ENCODE measurements at places on chromosomes 11 and 22.

DNA sequence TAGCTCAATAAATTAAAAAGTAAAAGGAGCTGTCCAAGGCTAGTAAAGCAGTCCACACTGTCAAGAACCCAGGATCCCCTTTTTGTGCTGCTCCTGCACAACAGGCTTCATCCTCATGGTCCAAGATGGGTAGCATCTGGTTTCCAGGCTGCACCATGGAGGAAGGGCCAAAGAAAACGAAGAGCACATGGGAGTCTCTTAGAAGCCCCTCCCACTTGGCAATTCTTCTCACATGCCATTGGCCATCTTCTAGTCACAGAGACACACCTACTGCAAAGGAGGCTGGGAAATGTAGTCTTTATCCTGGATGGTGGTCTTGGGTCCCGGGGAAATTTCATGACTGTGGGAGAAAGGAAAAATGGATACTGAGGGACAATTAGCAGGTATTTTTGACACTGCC, 37.8 kb downstream of the PRR5L start:
- no peak for DNase-seq

DNA sequence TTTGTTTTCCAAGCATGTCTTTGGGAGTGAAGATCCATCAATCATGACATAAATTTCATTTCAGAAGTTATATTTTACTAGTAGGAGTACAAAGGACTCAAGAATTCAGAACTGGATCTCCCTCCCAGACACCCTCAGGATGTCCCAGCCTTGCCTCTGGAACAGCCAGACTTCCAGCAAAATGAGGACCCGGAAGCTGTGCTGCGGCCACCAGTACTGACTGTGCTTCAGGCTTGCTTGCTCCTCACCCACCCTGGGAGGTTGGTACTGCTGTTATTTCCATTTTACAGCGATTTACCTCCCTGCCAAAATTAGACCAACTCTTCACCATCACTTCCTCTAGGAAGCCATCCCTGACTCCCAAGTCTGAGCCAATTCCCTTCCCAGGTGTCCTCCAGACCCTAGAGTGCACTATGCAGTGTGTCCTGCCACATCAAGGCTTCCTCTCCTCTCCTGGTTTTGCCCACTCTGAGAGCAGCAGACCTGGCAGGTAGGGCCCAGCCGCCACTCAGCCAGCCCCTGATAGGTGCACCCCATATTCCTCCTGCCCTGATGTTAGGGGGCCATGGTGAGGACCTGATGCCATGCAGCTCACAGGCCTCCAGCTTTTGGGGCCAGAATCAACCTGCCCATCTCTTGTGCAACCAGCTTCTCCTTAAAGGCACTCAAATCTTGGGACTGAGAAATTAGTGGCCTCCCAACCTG, 47.3 kb upstream of the WNT7B start:
- no peak for DNase-seq

GRCh38 chr11:33773404-33773986, 825 bp downstream of the FBXO3 start:
- no peak for DNase-seq

- DNase-seq = no peak
These were observed 11.7 kb upstream of the MPEG1 start for GRCh38 chr11:59224351-59224928.

DNA sequence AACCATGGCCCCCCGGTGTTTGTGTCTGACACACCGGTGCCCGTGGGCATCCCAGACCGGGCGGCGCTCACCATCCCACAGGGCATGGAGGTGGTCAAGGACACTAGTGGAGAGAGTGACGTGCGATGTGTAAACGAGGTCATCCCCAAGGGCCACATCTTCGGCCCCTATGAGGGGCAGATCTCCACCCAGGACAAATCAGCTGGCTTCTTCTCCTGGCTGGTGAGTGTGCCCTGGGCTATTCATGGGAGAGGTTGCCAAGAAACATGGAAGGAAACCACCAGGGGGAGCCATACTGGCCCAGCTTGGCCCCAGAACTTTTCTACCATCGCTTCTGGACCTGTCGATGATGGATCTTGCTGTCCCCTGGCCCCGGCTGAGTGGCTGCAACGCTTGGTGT, 36.5 kb downstream of the PRDM11 start:
- DNase-seq = no peak

GRCh38 chr11:118924591-118925585, 838 bp downstream of the BCL9L start:
- no peak for DNase-seq

- no peak for DNase-seq
These were observed 755.2 kb upstream of the RAG2 start for GRCh38 chr11:37353192-37353591.

DNA sequence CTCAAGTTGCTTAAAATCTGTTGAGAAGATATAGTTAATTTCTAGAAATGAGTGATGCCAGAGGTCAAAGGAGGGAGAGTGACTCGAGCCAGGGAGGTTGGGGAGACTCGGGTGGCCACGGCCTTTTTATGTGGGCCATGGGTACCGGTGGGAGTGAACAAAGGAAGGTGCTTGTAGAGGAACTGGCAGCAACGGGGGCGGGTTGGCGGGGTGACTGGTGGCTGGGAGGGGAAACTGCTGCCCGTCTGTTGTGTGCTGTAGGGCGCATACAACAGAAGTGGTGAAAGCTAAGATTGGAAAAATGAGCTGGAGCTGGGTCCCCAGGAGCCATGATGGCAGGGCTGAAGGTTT, 5.4 kb downstream of the DAGLA start:
- no peak for DNase-seq

GRCh38 chr11:24963852-24964251, 467.0 kb downstream of the LUZP2 start:
- no peak for DNase-seq

DNA sequence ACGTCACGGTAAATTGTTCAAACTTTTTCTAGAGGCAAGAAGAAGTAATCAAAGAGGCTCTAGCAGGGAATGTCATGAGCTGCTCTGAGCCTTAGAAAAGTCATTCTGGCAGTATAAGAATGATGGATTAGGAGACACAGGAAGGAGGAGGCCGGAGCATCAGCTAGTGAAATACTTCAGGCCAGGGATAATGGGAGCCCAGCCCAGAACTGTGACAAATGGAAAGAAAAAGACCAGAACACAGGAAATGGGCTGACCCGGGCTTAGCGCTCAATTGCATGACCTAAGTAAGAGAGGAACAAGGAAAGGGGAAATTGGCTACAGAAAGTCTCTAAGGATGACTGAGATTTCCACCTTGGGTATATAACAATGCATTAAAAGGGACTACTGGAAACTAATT, 108.6 kb downstream of the LARGE1 start:
- DNase-seq = no peak

DNA sequence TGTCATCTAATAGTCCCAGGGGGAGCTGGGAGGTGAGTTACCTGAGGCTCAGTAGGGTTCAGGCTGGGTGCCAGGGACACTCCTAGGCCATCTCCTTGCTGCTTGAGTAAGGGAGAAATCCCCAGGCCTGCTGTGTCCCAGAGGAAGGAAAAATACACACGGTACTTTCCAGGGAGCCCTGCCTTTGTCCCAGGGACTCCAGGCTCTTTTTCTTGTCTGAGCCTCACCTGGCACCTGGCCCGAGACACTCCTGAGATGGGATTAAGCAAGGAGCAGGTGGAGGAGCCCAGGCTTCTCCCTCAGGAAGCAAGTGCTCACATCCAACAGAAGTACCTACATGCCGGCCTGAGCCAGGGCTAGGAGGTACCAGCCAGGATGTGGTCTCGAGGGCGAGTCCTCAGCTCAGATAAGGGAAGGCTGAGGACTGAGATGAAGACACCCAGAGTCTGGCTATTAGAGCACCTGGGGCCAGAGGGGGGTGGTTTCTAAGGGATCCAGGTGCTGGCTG, 899 bp upstream of the KLHDC7B start:
- no peak for DNase-seq

DNA sequence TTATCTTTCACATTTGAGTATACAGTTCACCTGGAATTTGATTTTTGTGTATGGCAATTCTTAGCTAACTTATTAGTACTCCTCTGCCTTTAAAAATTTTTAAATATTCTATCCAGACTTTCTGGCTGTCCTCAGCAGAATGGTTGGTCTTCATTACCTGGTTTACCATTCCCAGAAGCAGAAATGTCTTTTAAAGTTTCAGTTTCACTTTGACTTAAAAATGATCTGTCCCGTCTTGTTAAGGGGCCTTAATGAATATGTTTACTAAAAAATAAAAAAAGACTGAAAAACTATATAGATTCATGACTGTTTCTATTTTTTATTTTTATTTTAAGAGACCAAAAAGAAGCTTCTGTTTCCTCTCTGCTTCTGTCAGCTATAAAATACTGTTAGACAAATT, 70.5 kb upstream of the TNRC6B start:
- DNase-seq = no peak

- DNase-seq = no peak
These were observed 5.4 kb downstream of the PLA2G6 start for GRCh38 chr22:38176170-38176741.

DNA sequence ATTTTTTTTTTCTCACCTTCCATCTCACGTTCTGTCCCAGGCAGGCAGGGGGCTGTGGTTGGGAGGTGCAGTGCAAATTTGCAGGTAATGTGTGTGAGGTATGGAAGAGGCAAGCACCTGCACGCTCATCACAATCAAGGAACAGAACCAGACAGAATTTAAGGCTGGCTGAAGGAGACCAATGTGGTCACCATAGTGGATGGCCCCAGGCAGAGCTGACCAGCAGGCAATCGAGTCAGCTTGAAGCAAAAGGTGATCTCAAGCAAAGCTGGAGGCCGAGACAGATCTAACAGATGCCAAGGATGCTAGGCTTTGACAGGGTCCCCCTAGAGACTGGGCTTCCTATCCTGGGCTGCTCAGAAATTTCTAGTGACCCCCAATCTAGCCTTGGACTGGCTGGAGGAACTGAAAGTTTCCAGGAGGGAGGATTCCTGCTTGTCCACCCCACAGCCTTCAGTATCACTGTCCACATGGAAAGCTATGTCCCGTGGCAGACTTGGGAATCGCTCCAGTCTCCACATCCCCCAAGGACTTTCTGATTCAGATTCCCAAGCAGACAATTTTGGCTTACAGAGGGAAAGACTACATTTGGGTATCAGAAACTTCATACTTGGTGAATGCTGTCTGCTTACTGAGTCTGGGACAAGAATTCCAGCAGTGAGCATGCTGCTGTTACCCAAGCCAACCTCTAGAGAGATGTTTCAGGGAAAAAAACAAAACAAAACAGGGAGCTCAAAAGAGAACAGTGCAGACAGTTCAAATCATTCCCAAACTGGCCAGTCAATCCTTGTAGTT, 9.0 kb upstream of the MICAL3 start:
- DNase-seq = no peak

GRCh38 chr11:26188554-26188953, 143.4 kb upstream of the ANO3 start:
- DNase-seq = no peak

DNA sequence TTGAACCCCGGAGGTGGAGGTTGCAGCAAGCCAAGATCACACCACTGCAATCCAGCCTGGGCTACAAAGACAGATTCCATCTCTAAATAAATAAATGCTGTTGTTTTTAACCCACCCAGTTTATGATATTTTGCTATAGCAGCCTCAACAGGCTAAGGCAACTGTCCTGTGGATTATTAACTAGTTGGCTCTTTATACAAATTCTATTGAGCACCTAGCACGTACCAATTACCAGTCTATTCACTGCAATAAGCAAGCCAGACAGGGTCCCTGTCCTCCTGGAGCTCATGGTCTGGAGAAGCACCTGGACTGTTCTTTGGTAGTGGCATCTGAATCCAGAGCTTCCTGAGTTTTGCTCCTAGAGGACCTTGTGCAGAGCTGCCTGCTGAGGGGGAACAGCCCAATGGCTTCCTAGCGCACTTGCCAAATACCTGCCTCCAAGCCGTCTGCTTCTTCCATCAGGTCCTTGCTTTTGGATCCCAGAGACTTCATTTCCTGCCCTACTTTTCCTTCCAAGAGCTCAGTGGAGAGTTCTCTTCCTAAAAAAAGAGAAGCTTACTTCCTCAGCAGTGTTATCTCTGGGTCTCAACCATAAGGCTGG, 49.9 kb upstream of the MICAL2 start:
- DNase-seq = no peak

- no peak for DNase-seq
These were observed 58.2 kb downstream of the RBX1 start for GRCh38 chr22:41009222-41009948.

- no peak for DNase-seq
These were observed 20.9 kb upstream of the TMEM191C start for GRCh38 chr22:21446128-21446826.

DNA sequence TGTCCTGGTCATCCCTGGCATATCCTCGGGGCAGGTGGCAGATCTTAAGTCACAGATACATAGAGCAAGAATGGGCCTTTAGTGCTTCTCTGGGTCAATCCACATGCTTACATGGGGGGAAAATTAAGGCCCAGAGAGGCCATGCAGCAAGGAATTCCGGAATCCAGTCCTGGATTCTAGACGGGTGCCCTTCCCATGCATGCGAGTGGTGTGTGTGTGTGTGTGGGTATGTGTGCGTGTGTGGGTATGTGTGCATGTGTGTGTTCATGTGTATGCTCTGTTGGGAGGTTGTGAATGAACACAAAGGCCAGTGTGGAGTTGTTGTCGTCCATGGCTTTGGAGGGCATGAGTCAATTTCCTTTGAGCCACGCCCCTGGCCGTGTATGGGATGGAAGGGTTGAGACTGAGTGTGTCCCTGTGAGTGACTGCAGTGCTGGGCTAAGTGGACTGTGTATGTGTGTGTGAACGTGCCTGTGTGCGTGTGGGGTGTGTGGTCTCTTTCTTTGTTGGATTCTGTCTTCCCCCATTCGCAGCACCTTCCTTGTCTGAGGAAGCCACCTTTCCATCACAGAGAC, 33.4 kb upstream of the EIF3D start:
- no peak for DNase-seq

- DNase-seq = no peak
These were observed 4.3 kb upstream of the CHID1 start for GRCh38 chr11:914747-915501.

DNA sequence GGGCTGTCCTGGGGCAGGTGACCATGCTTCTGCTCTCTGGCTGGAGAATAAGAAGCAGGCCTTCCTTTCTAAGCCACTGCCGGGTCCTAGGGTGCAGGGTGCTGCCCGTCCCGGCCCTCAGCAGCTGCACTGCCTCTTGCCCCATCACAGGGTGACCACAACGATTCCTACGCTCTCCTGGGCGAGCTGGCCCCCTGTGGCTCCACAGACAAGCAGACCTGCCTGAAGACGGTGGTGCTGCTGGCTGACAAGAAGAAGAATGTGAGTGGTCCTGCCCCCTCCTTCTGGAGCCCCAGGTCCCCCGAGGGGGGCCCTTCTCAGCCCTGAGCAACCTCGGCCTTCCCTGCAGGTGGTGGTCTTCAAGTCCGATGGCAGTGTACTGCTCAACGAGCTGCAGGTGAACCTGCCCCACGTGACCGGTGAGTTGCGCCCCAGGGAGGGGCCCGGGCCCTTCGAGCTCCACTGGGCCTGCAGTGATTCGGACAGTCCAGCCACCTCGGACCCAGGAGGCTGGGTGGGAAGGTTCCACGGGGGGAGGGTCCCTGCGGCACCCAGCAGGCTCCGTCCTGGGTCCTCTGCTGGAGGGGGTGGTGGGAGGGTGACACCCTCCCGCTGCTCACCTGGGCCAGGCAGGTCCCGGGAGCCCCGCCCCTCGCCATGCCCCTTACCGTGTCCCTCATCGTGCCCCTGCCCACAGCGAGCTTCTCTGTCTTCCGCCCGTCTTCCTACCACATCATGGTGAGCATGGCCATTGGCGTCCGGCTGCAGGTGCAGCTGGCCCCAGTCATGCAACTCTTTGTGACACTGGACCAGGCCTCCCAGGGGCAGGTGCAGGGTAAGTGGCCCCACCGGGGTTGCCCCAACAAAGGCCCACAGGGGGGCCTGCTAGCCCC, 8.3 kb downstream of the MUC2 start:
- no peak for DNase-seq

- no peak for DNase-seq
These were observed 1.4 kb upstream of the CELSR1 start for GRCh38 chr22:46538814-46539160.
